ENCODE measurements at places on chromosomes 2 and 18. TPM values are rescaled to one million over a fixed set of nuclear protein-coding genes. Genes with fewer than 3 reads are reported as not detected.

DNA sequence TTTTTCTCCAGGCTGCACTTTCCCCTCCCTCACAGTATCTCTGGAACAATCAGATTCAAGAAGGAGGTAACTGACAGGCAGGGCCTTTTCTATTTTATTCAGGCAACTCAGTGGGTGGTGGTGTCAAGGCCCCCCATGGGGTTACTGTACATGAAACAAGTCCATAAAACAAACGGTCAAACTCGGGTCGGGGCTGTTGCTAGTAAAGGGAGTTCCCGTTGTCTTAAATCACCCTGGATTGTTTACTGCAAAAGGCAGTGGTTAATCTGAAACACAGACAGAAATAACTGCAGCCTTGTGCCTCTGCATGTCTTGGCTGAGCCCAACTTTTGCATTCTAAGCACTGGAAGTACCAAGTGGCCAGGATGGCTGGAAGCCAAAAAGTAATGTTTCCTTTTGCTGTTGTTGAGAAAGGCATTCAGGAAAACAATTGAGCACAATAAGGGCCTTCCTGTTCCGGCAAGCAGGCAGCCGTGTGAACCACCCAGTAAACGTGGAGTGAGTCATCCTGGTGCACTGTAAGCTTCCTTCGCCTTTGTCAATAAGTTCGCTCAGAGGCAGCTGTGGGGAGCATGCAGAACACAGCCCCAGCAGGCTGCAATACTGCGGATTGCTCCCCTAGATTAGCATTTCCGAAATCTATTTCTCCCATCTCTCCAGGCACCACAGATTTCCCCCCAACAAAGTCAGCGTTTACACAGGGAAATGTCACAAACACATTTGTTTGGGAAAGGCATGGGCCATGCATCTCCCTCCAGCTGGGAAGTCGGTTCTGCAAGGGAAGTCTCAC is 149.6 kb downstream of the IRS1 start:
- DNase-seq: peak; percentile 70
- peaks cover 16% of the 10 kb centered on the region for H3K4me1 ChIP-seq
- peak overlapping the region; percentile 18 for H3K4me3 ChIP-seq
- no peaks in the 10 kb centered on the region for H3K36me3 ChIP-seq
- H3K27me3 ChIP-seq: no peaks in the 10 kb centered on the region

- H3K27me3 ChIP-seq: no peaks in the 10 kb centered on the region
- H3K27ac ChIP-seq: no peak overlapping the region
- H3K4me1 ChIP-seq: no peaks in the 10 kb centered on the region
Measured at GRCh38 chr2:19963386-19963785, 26.5 kb downstream of the WDR35 start.

FAM228B gene
- 6.7 TPM for total RNA-seq

GRCh38 chr18:59870623-59871130 is 29.1 kb upstream of the PMAIP1 start:
- H3K27ac ChIP-seq: no peak overlapping the region
- no peaks in the 10 kb centered on the region for H3K27me3 ChIP-seq
- no peaks in the 10 kb centered on the region for H3K36me3 ChIP-seq
- no peak for DNase-seq
- no peaks in the 10 kb centered on the region for H3K4me1 ChIP-seq

DNA sequence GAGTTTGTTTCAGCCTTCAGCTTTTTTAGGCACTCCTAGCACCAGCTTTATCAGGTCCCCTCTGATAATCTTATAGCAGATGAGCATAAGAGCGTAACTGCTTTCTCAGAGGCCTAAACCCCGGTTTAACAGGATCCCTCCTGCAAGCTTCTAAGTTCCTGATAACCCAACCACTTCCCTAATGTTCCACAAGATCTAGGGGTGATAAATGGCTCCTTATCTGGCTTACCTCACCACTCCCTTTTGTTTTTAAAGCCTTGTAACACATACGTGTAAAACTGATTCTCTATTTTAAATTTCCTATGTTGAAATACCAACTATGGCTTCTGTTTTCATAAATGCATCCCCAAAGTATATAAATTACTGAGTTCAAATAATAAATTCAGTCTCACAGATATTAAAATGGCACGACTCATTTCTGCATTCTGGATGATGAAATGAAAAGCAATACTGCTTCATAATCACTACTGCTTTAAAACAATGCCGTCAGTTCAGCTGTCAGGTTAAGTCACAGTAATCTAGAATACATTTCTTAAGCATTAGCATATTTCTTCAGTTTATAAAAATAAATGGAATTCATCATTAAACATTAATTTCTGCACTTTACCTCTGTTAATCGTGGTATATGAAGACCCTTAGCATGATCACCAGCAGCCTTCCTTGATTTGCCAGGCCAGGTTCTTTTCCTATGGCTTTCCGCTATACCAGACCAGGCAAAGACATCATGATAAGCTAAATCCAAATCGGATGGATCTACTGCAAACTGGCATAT is 126.3 kb downstream of the C2orf74 start:
- DNase-seq: no peak
- no peak overlapping the region for H3K27ac ChIP-seq
- H3K27me3 ChIP-seq: no peaks in the 10 kb centered on the region
- no peaks in the 10 kb centered on the region for H3K4me1 ChIP-seq
- H3K36me3 ChIP-seq: peaks cover 16% of the 10 kb centered on the region

DNA sequence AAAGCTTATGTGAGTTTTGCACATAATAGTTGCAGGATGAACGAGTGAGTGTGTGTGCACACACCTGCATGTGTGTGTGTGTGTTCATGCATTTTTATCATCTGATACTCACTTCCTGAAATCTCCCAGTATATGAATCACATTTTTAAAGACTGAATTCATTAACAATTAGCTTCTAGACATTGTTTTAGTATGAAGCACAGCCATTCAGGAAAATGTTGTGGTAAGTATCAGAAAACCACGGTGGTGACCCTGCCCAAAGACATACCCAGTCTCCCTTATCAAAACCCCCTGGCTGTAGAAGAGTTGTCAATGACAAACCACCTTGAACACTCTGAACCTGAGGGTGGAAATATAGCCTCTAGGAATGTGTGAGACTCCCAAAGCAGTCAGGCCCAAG is 220.8 kb downstream of the ALK start:
- no peak for DNase-seq
- H3K27me3 ChIP-seq: no peaks in the 10 kb centered on the region
- no peaks in the 10 kb centered on the region for H3K4me1 ChIP-seq
- no peak overlapping the region for H3K4me3 ChIP-seq
- no peaks in the 10 kb centered on the region for H3K36me3 ChIP-seq

DNA sequence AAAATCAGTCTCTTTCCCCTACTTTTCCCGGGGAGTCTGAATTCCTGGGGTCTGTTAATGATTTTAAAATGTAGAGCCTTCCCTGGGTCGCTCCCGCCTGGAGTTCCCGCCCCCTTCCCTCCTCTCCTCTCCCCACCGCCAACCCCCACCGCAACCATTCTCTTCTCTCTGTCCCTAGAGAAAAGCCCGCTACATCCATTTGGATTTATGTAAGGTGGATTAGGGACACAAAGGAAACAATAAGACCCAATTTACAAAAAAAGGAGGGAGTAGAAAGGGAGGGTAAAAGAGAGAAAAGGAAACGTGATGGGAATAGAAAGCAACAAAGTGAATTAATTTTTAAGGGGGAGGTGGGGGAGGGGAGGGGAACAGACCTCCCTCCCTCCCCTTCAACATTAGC is 2.2 kb downstream of the EPHA4 start:
- H3K27ac ChIP-seq: no peak overlapping the region
- no peaks in the 10 kb centered on the region for H3K36me3 ChIP-seq
- no peak for DNase-seq

- H3K4me1 ChIP-seq: no peaks in the 10 kb centered on the region
- H3K27me3 ChIP-seq: no peaks in the 10 kb centered on the region
- no peak for DNase-seq
- no peak overlapping the region for H3K27ac ChIP-seq
- H3K4me3 ChIP-seq: no peak overlapping the region
- H3K36me3 ChIP-seq: no peaks in the 10 kb centered on the region
Measured at GRCh38 chr2:3143602-3144001, 234.0 kb downstream of the EIPR1 start.

THSD7B gene
- not detected for total RNA-seq
